ENCODE measurements at places on chromosomes 3 and 15.

- DNase-seq: no peak
These were observed 34.0 kb downstream of the WWTR1 start for GRCh38 chr3:149623824-149624223.

- DNase-seq: no peak
These were observed 28.1 kb downstream of the BCL2A1 start for GRCh38 chr15:79942741-79943481.

GRCh38 chr15:77387365-77388105 is 32.4 kb downstream of the PEAK1 start:
- DNase-seq: no peak

DNA sequence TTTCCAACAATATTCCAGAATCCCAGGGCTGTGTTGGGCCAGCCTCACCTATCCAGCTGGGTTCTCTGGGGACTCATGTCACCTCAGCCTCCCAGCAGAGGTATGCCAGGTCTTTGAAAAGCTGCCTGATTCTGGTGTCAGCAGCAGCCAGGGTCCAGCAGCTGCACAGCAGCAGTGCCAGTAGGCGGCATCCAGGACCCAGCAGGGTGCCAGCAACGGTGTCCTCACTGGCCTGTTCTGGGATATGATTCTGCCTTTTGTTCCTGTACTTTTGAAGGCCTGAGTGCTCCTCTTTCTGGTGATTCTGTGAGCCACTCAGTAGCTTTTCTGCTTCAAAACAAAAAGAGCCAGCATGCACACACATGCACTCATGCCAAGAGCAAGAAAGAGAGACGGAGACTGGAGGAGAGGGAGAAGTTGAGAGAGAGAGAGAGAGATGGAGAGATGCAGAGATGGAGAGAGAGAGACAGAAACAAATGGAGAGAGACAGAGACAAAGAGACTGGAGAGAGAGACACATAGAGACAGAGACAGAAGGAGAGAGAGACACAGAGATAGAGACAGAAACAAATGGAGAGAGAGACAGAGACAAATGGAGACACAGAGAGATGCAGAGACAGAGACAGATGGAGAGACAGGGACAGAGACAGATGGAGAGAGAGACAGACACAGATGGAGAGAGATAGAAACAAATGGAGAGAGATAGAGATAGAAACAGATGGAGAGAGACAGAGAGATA is 205.7 kb downstream of the UACA start:
- no peak for DNase-seq

- no peak for DNase-seq
These were observed 170.2 kb upstream of the SMAD3 start for GRCh38 chr15:66894986-66895780.

- DNase-seq: no peak
These were observed 44.5 kb upstream of the MCTP2 start for GRCh38 chr15:94186770-94187331.

- no peak for DNase-seq
These were observed 33.7 kb upstream of the CD47 start for GRCh38 chr3:108124337-108125152.

DNA sequence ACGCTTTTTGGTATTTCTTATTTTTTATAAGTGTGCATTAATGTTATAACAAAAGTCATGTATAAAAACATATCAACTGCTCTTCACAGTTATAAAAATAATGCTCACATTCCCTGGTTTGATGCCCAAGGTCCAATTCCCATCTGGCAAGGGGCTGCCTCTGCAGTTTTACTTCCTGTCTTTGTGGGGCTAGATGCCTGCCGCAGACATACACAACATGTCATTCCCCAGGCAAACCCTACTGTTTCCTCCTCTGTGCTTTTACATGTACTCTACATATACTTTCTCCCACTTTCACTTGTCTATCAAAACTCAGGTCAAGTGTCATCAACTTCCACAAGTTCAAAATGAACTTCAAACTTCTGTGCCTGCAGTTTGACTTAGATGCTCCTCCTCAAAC is 60.5 kb upstream of the ETV5 start:
- DNase-seq: no peak

GRCh38 chr15:43293432-43293831 is 26.7 kb upstream of the TGM5 start:
- DNase-seq: no peak

- DNase-seq: no peak
These were observed 276.6 kb downstream of the UACA start for GRCh38 chr15:70486451-70487386.

- no peak for DNase-seq
These were observed 199.4 kb upstream of the ARRDC4 start for GRCh38 chr15:97761110-97761509.

GRCh38 chr3:196740481-196741248 is 1.0 kb downstream of the PAK2 start:
- DNase-seq: no peak

DNA sequence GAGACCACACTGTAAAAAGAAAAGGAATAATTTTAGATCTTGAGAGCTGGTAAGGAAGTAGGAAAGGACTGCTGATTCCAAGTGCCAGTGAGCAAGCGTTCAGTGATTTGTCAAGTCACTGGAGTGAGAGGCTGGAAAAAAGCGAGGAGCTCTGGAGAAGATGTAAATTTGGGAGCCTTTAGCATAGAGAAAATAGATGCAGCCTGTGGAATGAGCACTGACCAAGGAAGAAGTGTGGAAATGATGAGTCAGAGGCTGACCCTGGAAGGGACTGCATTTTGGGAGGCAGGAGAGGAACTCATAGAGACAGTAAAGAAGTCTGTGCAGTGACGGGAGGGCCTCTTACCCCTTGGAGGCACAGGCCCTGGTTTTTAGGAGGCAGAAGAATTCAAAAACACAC is 17.1 kb upstream of the ABTB1 start:
- DNase-seq: no peak
